ENCODE measurements at places on chromosomes 7 and 10.

- no peak for DNase-seq
Observed at GRCh38 chr10:30040597-30040996, 18.8 kb downstream of the JCAD start.

DNA sequence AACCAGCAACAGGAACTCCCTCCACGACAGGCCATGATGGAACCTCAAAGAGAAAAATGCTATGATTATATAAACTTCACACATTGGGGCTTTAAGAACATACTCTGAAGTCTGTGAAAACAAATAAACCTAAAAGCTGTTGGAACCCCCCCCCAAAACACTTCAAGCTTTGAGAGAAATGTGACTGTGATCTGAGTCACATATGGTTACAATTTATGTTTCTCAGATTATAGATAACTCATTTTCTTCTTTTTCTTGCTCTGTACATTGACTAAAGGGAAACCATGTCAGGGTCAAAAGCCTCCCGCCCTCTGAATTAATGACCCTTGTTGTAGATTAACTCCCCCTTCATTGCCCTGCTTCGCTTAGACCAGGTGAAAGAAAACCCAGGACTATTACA, 15.8 kb downstream of the VOPP1 start:
- DNase-seq = no peak

DNA sequence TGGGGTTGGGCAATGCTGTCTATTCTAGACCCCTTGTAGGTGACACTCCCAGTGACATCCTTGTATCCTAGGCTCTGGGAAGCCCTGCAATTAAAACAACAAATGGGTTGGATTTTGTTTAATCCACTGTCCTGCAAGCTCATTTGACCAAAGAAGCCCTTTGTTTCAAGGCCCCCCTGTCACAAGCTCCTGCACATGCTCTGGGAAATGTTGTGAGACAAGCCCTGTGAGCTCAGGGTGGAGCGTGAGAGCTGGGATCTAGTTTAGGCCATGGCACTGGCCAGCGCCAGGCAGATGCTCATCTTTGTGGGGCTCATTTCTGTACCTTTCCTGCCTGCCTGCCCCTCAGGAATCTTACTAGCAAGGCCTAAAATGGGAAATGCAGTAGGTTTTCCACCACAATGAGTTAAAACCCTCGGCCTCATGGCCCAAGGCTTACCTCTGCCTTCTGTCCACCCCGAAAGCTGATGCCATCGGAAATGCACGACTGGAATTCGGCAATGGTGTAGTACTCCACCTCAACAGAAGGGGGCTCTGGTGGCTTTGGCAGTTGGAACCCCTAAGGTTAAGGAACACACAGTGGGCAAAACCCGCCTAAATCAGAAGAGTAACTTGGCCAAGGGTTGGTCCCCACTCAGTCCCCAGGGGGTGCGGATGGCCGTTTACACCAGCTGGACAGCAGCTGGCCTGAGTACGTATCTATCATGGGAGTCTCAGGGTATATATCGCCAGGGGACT, 112.0 kb downstream of the NEURL1 start:
- DNase-seq = peak; percentile 53

DNA sequence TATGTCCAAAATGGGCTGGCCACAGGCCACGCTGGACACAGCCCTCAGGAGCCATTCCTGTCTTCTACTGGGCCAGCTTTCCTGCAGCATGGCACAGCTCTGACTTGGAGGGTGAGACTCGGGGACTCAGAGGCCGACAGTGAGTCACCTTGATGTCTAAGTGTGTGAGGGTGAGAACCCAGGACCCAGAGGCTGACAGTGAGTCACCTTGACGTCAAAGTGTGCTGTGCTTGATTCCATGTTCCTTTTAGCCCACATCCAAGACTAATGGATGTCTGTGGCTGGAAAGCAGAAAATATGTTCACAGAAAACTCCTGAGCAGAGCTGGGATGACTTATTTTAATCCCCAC, 6.0 kb upstream of the FAM170B start:
- no peak for DNase-seq

GRCh38 chr7:17236171-17236570, 62.3 kb upstream of the AHR start:
- no peak for DNase-seq

DNA sequence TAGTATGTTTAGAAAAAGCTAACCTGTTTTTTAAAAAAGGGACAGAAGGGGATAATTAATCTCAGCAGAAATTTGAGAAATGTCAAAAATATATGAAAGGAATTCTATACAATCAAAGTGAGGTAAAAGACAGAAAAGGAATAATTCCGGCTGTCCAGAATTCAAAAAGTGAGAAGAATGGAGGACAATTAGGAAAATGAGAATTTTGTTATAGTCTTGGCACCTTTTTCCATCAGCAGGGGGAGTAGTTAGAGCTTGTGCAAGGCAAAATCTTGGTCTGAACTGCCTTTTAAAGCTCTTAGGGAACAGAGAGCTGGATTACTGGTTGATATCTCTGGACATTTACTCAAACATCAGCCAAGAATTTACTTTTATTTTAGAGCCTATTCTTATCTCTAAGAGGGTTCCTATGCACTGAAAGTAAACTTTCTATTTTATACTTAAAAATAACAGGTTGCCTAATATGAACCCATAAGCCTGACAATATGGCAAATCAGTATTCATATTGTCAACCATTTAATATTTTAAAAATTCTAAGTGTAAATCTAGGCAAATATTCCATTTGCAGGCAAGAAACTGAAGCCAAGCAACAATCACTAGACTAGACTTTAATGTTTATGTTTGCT, 185.6 kb downstream of the ANK3 start:
- DNase-seq = peak; percentile 56
